Sigmoid colon (tissue), 7 donors: ENCODE measurements at places on chromosomes 3 and 15.

GRCh38 chr3:31203960-31204795 is 309.7 kb upstream of the GADL1 start:
- DNase-seq, result no peak

- no peak for DNase-seq
Measured at GRCh38 chr3:21392526-21392925, 358.5 kb downstream of the ZNF385D start.

GRCh38 chr3:179450901-179451264 is 387 bp downstream of the GNB4 start:
- peak; percentile 65 for DNase-seq

GRCh38 chr3:64093211-64093610 is 69.9 kb upstream of the PSMD6 start:
- no peak for DNase-seq

DNA sequence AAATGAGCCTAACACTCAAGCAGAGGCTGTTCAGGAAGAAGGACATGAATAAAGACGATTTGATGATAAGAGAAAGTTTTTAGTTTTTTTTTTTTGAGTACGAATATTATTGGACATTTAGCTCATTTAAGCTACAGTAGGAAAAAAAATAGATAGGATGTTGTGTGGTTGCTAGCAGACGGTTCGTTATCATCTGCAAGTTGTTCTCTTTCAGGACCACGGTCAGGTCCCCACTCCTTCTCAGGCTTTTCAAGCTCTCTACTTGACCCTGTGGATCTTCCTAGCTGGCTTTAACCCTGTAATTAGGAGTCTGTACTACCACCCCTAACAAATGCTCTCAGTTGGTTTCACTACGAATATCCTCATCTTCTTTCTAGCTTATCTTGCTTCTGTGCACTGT is 1.1 kb downstream of the KCNH8 start:
- DNase-seq, result no peak

DNA sequence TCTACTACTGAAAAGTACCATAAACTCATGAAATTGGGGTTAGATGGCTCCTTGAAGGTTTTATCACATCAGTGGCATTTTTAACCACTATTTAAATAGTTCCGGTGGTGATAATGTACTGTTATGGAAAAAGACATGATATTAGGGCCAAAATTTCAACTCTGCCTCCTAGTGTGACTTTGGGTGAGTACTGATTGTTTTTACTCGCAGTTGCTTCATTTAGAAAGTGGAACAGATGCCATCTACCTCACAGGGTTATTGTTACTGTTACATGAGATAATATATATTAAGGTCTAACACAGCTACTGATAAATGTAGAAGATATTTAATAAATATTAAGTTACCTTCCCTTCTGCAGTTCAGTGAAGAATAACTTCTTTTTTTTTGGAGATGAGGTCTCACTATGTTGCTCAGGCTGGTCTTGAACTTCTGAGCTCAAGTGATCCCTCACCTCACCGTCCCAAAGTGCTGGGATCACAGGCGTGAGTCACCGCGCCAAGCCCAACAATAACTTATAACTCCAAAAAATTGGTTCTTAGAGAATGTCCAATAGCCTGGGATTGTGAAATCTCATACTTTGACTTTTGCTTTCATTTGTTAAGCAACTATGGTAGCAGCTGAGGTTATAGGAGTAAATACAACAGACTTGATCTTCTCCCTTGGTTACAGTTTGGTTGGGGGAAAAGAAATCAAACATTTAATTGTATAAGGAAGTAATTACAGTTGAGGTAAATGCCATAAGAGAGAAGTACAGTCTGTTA is 48.3 kb downstream of the MEF2A start:
- peak; percentile 74 for DNase-seq

DNA sequence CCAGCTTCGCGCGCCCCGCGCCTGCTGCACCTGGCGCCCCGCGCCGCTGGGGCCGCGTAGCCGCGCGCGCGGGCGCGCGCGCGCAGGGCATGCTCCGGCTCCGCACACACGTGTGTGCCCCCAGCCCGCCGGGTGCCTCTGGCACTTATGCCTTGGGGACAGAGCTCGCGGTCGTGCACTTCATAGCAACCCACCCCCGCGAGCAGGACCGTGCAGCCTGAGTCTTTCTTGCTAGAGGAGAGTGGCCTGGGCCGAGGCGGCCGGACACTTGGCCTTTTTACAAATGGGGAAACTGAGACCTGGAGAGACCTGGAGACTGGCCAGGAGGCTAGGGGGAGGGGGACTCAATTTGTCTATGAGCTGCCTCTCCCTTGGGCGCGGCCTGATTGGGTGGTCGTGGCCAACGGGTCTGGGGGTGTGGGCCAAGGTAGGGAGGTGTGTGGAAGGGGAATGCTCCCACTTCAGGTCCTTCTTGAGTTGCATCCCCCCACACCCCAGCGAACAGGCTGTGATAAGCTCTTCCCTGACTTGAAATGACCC is 562 bp downstream of the NBEAL2 start:
- DNase-seq, result no peak

- DNase-seq, result no peak
Measured at GRCh38 chr3:192816351-192816750, 89.0 kb upstream of the FGF12 start.

DNA sequence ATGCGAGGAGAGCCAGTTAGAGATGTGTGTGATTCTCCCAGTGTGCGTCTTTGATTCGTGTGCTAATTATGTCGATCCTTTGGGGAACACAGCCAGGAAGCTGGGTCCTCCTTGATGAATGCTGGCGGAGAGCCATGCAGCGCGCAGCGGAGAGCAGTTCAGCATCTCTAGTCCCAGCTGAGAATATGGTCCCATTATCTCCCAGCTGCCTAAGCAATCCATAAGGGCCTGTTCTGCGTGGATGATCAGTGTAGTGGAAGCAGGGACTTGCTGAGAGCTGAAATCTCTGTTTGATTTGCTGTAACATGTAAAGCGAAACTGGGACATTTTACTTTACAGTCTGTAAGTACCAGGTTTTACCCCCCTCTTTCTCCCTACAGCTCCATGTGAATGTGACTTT is 412.7 kb downstream of the CNTN4 start:
- DNase-seq, result no peak

- DNase-seq, result no peak
Measured at GRCh38 chr15:74380361-74381189, 13.1 kb upstream of the CYP11A1 start.

DNA sequence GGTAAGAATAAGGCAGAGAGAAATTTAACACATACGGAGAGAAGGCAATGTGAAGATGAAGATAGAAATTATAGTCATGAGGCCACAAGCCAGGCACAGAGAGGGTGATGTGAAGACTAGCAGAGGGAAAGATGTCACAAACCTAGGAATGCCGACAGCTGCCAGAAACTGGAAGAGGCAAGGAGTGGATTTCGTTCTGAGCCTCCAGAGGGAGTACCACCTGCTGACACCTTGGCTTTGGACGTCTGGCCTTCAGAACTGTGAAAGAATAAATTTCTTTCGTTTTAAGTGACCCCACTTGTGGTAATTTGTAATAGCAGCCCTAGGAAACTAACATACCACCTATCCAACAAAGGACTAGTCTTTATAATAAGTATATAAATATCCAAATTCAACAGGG is 5.0 kb upstream of the SGO1 start:
- DNase-seq, result no peak

DNA sequence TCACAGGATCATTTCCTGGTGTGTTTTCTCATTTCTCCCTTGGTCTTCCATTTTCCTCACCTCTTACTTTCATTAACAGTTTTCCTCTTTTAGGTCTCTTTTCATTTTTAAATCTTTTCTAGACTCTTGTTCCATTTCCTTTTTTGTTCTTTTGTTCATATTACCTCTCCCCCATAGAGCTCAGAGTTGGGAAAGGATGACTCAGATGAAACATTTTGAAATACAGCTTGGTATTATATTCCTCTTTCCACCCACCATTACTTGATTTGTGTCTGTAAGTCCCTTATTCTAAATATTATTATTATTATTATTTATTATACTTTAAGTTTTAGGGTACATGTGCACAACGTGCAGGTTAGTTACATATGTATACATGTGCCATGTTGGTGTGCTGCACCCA is 153.1 kb downstream of the VGLL3 start:
- DNase-seq, result no peak

- DNase-seq, result no peak
Measured at GRCh38 chr3:134076851-134077250, 47.1 kb upstream of the SLCO2A1 start.

DNA sequence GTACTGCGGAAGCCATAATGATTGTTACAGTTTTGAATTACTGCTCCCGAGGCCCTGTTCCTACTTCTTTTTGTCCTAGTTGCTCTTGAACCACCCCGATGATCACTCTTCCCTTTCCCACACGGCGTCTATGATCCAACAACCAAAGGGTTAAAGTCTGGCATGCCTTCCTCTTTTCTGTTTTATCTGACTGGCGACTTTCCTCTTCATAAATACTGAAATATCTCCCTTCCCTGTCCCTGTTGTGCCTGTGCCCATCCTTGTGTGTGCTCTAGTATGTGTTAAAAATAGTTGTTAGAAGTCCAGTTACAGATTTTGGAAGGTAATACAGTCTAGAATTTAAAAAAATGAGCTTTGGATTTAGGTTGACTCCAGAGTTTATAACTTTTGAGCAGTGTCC is 83.6 kb downstream of the AKAP13 start:
- no peak for DNase-seq

GRCh38 chr15:68789091-68789490 is 31.6 kb downstream of the ANP32A start:
- no peak for DNase-seq

DNA sequence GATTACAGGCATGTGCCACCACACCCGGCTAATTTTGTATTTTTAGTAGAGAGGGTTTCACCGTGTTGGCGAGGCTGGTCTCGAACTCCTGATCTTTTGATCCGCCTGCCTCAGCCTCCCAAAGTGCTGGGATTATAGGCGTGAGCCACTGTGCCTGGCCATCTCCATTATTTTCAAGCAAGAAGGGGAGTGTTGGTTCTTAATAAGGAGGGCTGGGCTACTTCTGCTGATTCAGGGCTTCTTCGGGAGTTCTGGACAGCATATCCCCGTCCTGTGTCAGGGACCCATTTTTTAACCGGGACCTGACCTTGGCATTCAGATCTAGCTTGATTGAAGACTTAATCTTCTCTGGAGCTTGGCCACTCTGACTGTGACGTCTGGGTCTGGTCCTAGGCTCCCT is 74.1 kb upstream of the SYN2 start:
- no peak for DNase-seq

DNA sequence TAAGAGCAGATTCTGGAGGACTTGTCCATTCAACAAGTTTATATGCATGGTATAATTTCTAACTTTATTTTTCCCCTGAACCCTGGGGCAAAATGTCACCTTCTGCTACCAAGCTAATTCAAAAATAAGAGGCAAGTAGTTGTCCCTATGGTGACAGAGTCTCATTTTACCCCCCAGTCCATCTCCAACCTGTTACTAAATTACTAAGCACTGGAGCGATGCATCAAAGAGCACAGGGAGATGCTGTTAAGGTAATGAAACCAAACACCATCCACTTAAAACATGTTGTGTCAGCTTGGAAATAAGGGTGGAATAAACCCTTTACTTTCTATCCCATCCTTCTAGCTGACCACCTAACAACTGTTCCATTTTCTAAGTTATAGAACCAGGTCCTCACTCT is 417.4 kb upstream of the ATP11B start:
- DNase-seq, result no peak

- no peak for DNase-seq
Measured at GRCh38 chr15:100731267-100732152, 129.1 kb downstream of the ASB7 start.

DNA sequence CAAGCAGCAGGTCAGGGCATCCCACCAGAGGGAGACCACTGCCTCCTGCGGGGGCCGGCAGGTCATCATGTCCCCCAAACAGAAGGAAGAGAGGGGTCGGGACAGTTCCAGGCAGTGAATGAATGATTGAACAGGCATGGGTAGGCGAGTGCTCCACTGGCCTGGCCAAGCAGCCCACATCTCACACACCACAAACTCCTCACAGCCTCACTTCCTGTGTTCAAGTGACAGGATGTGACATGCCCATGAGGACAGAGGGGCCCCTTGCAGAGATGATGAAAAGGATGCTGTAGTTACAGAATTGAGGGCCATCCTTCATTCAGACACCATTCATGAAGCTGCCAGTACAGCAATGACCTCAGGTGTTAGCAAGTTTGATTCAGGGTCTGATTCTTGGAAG is 3.7 kb downstream of the IQSEC1 start:
- no peak for DNase-seq

DNA sequence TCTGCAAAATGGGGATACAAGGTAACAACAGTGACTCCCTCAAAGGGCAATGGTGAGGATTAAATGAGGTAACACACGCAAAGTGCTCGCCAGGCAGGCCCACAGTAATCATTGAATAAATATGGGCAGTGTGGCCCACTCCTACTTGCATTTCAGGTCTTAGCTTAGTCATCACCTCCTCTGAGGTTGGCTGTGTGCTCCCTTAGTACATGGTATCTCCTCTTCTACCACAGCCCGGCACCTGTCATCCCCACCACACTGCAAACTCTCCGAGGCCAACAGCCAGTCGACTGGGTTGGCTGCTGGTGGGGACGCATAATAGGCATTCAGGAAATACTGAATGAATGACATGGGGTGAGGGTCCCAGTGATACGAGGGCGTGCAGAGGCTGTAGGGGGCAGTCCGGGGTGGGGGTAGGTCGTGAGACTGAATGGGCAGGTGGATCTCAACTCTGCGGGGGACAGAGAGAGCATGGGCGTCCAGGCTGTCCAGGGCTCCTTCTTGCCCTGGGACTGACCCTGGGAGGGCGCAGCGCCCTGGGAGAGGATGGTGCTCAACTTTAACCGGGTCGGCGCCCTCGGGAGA is 375 bp upstream of the MYZAP start:
- no peak for DNase-seq

- no peak for DNase-seq
Measured at GRCh38 chr15:66017792-66018487, 148.6 kb downstream of the RAB11A start.

DNA sequence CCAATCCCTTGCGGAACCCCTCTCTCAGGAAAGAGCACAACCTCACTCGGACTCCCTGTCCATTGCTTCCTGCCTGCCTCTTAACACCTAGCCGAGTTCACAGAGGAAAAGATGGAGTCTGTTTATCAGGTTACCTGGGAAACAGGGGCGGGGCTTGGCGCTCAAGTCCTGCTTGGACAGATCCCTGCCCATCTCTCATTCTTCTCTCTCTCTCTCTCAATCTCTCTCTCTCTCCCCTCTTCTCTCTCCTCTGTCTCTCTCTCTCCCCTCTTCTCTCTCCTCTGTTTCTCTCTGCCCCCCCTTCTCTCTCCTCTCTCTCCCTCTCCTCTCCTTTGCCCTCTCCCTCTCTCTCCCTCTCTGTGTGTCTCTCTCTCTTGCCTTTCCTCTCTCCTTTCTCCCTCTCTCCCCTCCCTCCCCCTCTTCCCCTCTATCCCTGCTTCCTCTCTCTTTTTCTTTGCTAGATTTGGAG is at the start of gene EFHB:
Gene EFHB (minus strand): TSS at position 120 of the 469 bp plus-strand sequence. CDS start 199 bp downstream, outside the sequence.
- DNase-seq, result no peak

- no peak for DNase-seq
Measured at GRCh38 chr3:19543212-19543841, 390.7 kb downstream of the EFHB start.

GRCh38 chr3:37625690-37626360 is 235.9 kb upstream of the CTDSPL start:
- DNase-seq, result no peak

GRCh38 chr15:63066272-63066671 is 23.7 kb downstream of the TPM1 start:
- no peak for DNase-seq
